Stimulated activated CD4-positive, alpha-beta T cell treated with anti-CD3 and anti-CD28 coated beads, Interleukin-2, amount 100 ng/mL, for 24 hours (primary cell): ENCODE measurements at places on chromosomes 6 and 20.

DNA sequence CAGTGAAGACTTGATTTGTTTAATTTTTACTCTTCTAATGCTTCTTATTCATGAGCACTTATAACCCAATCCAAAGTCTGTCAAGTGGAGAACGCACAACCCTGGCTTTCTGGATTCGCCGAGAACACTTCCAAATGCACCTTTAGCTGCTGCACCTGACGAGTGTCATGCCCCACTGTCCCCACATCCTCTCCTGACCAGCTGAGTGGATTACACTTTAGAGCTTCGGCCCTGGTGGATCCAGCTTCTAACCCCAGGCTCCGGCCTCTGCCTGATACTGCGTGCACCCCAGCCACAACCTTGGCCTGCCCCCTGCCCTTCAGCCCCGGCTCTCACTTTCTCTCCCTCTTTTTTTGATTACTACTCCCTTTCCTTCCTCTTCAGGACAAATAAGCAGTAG, 258.8 kb downstream of the TMEM242 start:
- DNase-seq: no peak

- no peak for DNase-seq
Observed at GRCh38 chr6:107660839-107661238, 163.3 kb downstream of the SCML4 start.

GRCh38 chr6:53014744-53015143, 19.7 kb upstream of the GSTA4 start:
- DNase-seq: no peak

DNA sequence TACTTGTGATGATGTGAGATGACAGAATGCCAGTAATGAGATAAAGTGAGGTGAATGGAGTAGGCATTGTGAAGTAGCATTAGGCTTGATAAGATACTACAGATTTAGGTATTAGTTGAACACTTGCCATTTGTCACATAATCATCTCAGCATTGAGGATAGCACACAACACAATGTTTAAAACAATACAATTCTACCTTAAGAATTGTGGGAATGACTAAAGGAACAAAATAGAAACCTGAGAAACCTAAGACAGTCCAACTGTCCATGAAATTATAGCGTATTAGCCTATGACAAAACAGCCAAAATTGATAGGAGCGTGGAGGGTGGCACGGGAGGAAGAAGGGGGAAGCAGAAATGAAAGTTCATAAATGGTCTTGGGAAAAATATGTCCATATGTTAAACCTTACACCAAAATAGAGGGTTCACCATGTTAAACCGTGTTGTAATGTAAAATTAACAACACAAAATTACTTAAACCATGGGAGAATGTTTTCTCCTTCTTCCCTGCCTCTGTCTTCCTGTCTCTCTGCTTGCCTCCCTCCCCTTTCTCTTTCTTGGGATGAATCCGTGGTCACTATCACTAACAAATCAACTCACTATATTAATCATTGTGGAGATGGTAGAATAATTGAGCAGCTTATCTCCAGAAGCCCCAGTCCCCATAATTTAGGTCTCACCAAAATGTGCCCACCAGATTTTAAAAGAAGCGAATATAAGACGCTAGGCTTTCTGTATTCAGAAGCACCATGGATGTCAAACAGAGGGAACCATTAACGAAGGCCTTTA, 33.0 kb upstream of the HFE start:
- no peak for DNase-seq
